NCI-H2081 (cell line): ENCODE measurements at places on chromosomes 3 and 15.

DNA sequence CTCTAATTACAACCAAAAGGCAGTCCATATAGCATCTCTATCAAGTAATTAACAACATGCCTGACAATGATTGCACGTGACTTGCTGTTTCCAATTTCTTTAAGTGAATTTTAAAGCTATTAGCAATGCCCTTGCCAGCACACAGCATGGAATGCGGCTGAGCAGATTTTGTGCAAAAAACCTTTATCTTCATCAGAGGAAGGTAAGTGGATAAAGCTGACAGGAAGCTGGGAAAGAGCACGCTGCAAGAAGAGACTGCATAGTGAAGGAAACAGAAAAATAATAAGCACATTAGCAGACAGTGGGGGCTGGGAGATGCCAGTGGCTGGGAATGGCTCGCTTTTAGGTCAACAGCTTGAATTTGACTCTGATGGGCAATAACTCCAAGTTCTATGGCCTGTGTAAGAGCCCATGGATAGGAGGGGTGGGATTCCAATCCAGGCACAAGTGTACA is 138.8 kb downstream of the PDZRN3 start:
- DNase-seq, result no peak

- peak; percentile 86 for DNase-seq
These were observed 1.4 kb downstream of the PFN2 start for GRCh38 chr3:149969110-149969939.

DNA sequence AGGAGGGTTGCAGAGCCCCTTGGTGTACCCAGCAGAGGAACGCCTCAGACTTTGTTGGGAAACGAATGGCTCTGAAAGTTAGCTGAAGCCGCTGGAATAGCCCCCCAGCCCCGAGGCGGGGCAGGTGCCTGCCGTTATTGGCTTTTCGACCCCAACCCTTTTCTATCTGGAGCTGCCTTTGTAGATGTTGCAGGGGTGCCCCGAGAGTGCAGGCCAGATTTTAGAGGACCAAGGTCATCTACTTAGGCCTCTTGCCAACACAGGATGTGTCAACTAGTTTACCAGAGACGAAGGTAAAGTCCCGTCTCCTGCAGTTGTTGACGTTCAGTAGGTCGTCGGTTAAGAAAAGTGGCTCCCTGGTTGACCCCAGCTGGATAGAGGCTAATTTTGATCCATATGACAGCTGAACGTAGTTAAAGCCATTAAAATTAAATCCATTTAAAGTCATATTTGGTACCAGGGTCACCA is 579 bp upstream of the UBE3A start:
- DNase-seq, result peak; percentile 19

DNA sequence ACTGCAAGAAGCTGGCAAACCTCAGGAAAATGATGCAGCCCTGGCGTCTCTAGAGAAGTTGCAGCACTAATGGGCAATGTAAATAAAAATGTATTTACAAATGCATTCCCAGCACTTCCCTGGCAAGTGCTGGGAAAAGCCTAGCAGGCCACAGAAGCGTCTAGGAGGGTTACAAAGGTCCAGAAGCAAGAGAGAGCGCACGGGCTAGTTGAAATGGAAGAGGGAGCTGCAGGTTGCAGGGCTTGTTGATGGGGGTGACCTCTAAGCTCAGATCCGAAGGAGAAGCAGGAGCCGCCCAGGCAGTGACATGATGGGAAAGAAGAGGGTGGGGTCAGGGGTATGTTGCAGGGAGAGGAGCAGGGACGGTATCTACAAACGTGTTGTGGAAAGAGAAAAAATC is 2.7 kb upstream of the KNL1 start:
- no peak for DNase-seq

DNA sequence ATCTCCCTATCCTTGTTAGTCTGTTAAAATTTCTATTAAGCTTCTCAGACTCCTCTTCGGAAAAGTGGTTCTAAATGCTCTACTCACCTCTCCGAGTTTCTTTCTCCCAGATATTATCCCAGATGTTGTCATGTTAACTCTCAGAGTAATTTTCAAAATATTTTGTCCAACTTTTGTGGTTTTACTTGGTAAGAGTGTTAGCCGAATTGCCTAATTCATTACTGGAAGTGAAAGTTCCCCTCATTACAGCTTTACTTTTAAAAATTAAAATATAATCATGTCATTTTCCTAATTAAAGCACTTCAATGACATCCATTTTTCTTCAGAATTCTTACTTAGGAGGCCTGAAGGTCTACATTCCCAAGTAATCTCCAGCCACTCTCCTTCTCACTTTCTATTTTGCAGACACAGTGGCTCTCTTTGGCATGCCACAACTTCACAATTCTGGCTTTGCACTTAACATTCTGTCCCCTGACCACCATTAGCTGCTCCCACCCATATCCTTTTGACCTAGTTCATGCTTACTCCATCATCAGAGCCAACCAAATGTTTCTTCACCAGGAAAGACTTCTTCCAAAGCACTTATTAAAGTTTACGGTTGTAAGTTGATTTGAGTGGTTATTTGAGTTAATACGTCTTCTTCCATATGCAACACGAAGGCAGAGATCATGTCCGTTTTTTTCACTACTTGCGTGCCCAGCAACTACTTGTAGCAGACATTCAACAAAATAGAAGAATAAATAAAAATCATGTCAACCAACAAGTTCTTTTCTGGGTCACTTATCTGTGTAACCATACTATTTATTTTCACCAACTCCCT is 10.2 kb upstream of the TIPARP start:
- no peak for DNase-seq

GRCh38 chr15:99574502-99574901 is 8.7 kb downstream of the MEF2A start:
- peak; percentile 21 for DNase-seq

DNA sequence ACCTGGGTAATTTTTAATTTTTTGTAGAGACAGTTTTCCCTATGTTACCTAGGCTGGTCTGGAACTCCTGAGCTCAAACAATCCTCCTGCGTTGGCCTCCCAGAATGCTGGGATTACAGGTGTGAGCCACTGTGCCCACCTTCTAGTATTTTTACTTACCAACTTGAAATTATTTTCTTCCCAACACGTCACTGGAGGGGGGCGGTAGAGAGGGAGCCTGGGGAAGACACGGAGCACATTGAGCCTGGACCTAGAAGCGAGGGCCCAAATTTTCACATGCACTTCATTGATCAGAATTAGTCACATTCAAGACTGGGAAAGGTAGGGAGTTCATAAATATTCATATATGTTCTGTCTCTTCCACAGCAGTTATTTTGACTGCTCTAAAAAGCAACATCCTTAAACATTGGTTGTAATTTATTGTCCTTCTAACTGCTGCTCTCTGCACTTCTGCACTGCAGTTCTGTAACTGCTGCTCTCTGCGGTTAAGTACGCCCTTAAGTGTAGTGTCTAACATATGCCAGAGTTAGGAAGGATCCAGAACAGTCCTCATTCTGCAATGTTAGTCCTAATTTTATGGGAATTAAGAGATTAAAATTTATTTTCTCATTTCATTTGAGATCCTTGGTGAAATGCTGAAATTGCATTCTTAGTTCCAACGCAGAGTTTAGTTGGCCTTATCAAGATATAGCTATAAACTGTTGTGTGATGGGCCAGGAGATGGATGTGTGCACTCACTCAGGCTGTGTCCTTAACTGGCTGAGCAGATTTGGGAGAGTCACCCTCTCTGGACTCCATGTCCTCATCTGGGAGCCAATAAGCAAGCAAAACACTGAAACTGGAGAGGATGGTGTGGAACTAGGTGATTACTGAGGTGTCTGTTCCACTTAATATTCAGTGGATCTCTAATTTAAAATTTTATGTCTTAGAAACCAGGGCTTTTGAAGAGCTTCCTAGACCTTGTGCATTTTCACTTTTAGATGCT is 98.2 kb downstream of the STRIT1 start:
- DNase-seq, result no peak

DNA sequence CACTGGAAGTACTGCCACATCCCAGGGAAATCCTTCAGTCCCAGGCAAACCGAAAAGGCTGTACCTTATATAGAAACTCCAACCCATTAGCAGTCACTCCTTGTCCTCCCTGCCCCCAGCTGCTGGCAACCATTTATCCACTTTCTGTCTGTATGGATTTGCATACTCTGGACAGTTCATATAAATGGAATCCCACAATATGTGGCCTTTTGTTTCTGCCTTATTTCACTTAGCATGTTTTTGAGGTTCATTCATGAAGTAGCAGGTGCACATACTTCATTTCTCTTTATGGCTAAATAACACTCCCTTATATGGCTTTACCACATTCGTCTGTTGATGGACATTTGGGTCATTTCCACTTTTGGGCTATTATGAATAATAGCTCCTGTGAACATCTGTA is 51.6 kb upstream of the CMTM8 start:
- DNase-seq, result no peak

GRCh38 chr3:29137601-29138000 is 143.3 kb upstream of the RBMS3 start:
- no peak for DNase-seq

DNA sequence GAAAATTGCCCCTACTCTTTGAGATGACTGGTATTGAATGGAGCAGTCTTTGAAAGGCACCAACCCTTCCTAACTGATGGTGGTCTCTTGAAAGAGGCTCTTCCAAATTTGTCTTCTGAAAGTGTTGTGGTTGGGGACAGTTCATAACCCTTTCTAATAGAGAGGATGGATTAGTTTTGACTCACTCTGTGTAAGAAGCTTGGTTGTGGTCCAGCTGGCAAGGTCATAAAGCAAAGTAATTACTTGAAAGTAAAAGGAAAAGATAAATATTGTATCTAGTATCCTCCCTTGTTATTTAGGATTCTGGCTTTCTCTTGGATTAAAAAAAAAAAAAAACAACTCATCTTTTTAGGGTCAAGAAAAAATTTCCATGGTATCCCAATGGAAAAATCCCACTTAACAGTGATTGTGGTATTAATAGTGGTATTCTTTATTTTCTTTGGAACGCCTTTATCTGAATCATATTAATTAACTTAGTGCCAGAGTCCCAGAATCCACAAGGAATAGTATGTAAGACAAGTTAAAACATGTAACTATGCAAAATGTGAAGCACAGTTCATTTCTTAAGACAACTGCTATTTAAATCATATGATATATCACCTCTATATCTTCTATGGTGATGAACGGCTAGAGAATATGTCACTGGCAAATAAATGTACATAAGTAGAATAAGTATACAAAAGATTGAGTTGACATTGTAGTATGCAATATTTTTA is 469.3 kb upstream of the CDIN1 start:
- no peak for DNase-seq

- no peak for DNase-seq
These were observed 63.9 kb downstream of the NR2E3 start for GRCh38 chr15:71874245-71874644.

DNA sequence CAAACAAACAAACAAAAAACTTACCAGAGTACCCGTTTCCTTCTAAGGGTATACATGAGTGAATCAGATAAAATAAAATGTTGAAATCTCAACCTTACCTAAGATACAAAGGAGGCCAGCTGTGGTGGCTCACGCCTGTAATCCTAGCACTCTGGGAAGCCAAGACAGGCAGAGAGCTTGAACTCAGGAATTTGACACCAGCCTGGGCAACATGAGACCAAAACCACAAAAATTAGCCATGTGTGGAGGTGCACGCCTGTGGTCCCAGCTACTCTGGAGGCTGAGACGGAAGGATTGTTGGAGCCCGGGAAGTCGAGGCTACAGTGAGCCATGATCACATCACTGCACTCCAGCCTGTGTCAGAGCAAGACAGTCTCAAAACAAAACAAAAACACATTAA is 11.0 kb upstream of the FAM219B start:
- no peak for DNase-seq

- peak; percentile 67 for DNase-seq
These were observed 21.7 kb upstream of the GMNC start for GRCh38 chr3:190883973-190884832.

DNA sequence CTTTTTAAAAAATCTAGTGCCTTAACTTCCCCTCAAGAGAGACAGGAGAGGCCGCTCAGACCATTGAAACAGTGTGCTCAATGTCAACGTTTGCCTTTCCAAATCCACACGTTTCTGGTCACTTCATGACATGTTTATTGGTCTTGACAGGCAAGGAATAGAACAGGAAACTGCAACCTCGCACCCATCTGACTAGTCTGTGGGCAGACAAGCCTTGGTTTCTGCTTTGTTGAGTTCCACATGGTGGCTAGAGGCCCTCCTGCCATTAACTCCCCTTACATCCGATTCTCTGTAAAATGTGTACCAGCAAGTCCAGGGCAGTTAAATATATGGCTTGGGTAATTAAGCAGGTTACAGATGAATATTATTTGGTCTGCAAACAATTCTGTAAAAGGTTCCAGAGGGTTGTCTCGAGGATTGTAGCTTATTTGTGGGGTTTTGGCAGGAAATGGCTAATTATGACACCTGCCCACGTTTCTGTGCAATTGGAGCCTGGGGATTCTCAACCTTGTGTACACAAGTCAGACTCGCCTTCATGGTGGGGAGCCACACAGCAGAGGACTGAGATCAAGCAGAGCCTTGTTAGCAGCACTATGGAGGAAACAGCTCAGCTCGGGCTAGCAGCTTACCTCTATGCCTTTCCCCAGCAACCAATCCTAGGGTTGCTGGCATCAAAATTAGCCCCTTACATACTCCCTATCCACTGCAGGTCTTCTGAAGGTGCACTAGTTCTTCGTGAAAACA is 317.5 kb upstream of the IGF1R start:
- DNase-seq, result peak; percentile 99

GRCh38 chr3:46713898-46714552 is 3.6 kb downstream of the PRSS50 start:
- DNase-seq, result no peak

GRCh38 chr15:75338661-75339240 is 2.9 kb downstream of the COMMD4 start:
- no peak for DNase-seq

- DNase-seq, result no peak
These were observed 50.6 kb upstream of the SLC7A14 start for GRCh38 chr3:170636400-170636973.

DNA sequence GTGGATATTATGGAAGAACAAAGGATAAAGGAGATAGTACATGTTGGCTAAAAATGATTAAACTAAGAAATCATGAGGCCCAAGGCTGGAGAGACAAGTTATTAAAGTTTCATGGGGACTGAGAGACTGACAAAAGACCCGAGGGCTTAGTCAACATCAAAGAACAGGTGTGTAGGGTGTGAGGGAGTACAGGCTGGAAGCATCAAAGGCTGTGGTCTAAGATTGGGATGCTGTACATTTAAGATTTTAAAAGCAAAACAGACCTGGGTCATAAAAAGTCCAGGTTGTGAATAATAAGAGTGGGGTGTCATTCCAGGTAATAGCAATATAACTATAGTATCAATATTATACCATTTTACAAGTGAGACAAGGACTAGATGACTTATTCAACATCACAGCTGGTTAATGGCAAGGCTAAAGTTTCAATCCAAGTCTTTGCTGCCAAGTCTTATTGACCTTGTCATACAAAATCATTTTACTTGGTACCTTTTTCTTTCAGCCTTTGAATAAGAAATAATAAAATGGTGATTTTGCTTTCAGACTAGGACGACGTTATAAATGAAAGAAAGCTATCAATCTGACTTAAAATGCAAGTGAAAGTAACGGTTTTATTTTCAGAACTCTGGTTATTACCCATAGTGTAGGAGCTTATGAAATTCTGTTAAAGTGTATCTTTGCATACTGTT is 211.6 kb downstream of the TNIK start:
- no peak for DNase-seq

GRCh38 chr3:72488738-72489035 is 359.6 kb downstream of the SHQ1 start:
- no peak for DNase-seq
